ENCODE measurements at places on chromosomes 5 and 9. TPM values are rescaled to one million over a fixed set of nuclear protein-coding genes. Genes with fewer than 3 reads are reported as not detected.

FGFR4 gene
- total RNA-seq: not detected

DNA sequence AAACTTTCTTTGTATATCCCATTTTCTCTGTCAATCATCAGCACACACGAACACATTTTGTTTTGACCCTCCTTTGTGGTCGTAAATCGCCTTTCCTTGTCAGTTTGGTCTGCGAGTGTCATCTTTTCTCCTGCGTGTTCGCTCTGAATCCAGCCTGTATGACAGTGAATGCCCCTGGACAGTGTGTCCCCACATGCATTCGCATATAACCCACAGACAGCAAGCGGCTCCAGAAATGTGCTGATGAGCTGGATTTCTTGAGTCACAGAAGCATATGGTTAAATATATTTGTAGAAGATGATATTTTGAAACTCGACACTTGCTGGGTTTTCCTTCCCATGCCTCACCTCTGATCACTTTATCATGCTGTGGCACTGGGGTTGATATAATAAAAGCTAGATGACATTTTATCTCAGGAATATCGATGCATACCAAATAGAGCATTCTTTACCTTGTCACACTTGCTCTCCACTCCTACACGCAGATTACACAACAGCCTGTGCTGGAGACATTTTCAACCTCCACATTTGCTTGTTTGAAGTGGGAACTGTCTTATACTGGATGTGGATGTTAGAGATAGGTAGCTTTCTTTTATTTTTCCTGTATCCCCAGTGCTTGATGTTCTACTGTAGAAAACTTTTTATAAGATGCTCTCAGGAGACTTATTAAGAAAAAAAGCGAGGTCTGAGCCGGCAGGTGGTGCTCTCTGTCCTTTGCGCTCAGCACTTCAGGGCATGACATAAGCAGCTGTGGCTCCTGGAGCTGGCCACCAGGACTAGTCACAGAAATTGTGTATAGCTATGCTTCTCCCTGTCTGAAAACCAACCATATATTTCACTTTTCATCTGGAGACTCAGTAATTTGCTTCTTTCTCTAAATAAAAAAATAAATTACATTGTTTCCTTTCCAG is 215.1 kb downstream of the SH3GL2 start:
- H3K4me1 ChIP-seq: no peaks in the 10 kb centered on the region
- peak; percentile 32 for DNase-seq
- no peak overlapping the region for H3K27ac ChIP-seq
- no peaks in the 10 kb centered on the region for H3K36me3 ChIP-seq

DNA sequence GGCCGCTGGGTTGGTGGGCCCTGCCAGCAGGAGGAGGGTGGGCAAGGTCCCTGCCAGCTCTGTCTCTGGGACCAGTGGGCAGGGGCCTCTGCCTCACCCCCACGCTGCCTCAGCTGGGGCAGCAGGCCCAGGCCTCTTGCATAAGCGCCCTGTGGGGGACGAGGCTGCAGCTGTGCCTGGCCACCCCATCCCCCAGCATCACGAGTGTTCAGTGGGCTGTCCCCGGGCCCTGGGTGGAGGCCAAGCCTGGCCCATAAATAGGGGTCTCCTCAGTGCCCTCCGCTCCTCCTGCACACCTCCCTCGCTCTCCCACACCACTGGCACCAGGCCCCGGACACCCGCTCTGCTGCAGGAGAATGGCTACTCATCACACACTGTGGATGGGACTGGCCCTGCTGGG is at the start of gene PTGDS:
TSS of gene PTGDS (plus strand) at position 282 of the 400 bp plus-strand sequence. CDS start at position 357, 75 bp downstream.
- no peaks in the 10 kb centered on the region for H3K27me3 ChIP-seq
- H3K4me1 ChIP-seq: no peaks in the 10 kb centered on the region
- H3K36me3 ChIP-seq: no peaks in the 10 kb centered on the region
- peak within 1 kb of the TSS; percentile 57 for H3K4me3 ChIP-seq

CCNJL gene
- not detected for total RNA-seq

MYORG gene
- 0.13 TPM for total RNA-seq

DNA sequence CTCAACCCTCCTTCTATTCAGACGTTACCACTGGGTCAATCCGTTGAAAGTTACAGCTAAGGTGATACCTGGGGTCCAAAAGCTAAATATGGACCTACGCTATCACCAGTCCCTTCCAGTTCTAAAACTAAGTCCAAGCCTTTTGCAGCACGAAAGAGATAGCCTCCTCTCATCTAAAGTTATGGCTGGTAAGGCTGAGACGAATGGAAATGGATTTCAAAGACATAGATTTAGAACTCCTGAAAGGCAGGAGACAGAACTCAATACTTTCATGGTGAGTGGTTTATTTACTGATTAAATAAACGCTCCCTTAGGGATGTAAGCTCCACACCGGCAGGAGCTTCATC is 751 bp upstream of the RIC1 start:
- H3K27ac ChIP-seq: peak overlapping the region; percentile 81
- DNase-seq: no peak
- H3K4me1 ChIP-seq: peaks cover 38% of the 10 kb centered on the region
- peak overlapping the region; percentile 92 for H3K4me3 ChIP-seq
- no peaks in the 10 kb centered on the region for H3K36me3 ChIP-seq

GARIN3 gene
- total RNA-seq: not detected

GRCh38 chr9:137851516-137852267 is 25.9 kb upstream of the CACNA1B start:
- no peaks in the 10 kb centered on the region for H3K27me3 ChIP-seq
- no peaks in the 10 kb centered on the region for H3K36me3 ChIP-seq
- DNase-seq: no peak
- H3K27ac ChIP-seq: no peak overlapping the region

CNTFR gene
- total RNA-seq: not detected

Measured in GM23248 (cell line).